ENCODE measurements at places on chromosomes 12 and 14.

- no peak for DNase-seq
Observed at GRCh38 chr14:34994668-34995067, 11.9 kb downstream of the SRP54 start.

- no peak for DNase-seq
Observed at GRCh38 chr14:102088012-102088792, 1.4 kb upstream of the HSP90AA1 start.

DNA sequence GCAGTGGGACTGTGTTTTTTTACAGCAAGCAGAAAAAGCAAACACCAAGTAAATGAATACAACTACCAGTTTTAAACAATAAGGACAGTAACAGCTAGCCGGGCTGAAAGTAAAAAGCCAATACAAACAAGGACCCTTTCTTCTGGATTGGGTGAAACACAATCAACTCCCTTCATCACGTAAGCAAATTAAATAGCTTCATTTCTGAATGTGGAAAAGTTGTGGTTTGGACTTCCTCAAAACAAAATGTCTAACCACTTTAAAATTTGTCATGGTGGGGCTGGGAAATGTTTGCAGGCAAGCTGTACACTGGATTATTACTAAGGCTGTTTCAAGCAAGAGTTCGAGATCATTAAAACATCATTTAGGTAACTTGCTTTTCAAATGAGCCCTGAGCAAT is 47.4 kb downstream of the TCHP start:
- DNase-seq = no peak

DNA sequence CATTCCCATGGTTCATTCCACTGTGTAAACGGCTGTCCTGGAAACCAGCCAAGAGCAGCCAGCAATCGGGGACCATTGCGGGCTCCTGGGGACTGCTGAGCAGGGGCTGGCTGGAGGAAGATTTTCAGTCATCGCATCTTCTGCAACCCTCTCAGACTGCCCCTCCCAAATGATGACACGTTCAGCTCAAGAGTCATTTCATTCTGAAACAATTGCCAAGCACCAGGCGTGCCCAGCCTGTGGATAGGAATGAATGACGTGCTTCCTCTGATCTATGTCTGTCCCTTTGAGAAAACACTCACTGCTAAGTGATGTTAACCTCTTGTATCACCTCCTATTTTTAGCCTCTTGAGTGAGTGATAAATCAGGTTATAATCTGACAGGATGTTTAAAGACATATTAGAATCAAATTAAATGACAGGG is 62.0 kb downstream of the NDUFA12 start:
- peak; percentile 93 for DNase-seq

GRCh38 chr14:58629281-58629680 is 8.5 kb upstream of the DACT1 start:
- no peak for DNase-seq

DNA sequence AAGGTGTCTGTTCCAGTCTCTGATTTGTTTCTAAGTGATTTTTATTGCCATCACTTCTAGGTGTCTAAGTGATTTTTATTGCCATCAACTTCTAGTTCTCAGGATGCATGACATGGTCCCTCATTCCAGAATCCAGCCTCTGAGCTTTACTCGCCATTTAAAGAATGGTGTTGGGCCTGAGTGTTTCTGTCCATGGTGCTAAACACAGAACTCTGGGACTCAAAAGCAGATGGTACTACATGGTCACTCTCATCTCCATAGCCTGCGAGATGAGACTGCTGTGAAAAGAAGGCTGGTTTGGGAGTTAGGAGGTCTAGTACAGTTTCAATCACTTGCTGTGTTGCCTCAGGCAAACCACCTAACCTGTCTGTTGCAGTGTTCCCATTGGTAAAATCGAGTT is 276.6 kb downstream of the NRXN3 start:
- DNase-seq = no peak

- no peak for DNase-seq
Observed at GRCh38 chr12:76201758-76202157, 117.3 kb upstream of the NAP1L1 start.

DNA sequence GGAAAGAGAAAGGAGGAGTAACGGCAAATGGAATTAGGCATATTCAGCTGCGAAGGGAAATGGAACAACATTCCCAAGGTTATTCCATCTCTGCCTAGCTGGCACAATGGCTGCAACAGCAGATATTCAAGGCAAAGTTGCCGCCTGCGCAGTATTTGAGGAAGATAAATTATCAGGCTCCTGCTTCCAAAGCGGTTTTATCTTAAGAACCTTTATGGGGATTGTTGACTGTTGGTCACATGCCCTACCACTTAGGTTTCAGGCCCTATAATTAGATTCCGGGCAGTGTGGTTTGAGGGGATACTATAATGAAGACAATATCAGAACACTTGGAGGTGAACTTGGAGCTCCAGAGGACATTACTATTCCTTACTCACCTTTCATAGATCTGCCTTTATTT is 99.7 kb downstream of the FGD4 start:
- no peak for DNase-seq

DNA sequence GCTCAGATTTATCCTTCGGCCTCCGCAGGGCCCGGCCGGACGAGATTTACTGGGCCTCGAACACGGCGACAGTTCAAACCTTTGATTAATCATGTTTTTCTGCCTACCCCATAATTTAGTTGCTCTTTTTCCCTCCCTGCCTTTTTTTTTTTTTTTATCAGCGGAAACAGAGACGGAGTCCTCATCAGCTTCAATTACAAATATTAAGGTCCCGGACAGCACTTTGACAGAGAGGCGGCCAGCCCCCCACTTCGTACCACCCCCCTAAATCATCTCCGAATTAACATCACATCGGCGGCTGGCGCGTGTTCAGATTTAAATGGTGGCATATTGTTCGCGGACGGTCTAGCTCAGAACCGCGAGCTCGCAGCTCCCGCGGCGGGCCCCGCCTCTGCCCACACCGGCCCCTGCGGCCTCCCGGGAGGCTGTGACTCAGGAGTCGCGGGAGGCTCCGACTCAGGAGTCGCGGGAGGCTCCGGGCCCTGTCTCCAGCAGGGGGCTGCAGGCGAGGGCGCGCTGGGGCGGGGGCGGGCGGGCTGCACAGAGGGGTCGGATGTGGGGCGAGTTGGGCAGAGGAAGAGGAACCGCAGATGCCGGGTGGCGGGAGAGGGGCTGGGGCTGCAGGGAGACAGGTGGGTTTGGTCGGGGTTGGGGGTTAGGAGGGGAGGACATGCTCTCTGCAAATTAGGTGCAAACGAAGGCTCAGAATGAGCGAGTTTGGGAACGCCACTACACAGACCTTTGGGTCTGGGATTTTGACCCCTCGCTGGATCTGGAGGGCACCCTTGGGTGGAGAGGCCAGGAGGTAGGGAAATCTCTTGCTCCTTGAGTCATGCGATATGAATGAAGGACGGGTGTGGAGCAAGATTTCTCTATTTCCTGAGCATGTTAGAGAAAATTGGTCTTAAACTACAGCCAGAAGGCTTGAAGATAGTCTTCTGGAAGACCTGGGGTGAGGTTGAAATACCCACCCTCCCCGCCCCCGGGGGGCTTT is 19.6 kb upstream of the ATP5MC2 start:
- no peak for DNase-seq

GRCh38 chr14:94269156-94269555 is 23.9 kb downstream of the SERPINA10 start:
- DNase-seq = no peak

GRCh38 chr14:100684154-100684553 is 42.5 kb upstream of the DLK1 start:
- DNase-seq = no peak

- DNase-seq = no peak
Observed at GRCh38 chr12:48903363-48903981, 21.8 kb downstream of the FKBP11 start.
